Foreskin keratinocyte (primary cell): ENCODE measurements at places on chromosomes 2 and 18. TPM values are rescaled to one million over a fixed set of nuclear protein-coding genes. Genes with fewer than 3 reads are reported as not detected.

Gene HOXD3
- 0.32 and 1.2 TPM in 2 replicates for total RNA-seq

- DNase-seq: no peak
Measured at GRCh38 chr18:77949355-77949973, 699.8 kb downstream of the GALR1 start.

- DNase-seq: no peak
Measured at GRCh38 chr2:48695991-48696390, 59.5 kb downstream of the LHCGR start.

DNA sequence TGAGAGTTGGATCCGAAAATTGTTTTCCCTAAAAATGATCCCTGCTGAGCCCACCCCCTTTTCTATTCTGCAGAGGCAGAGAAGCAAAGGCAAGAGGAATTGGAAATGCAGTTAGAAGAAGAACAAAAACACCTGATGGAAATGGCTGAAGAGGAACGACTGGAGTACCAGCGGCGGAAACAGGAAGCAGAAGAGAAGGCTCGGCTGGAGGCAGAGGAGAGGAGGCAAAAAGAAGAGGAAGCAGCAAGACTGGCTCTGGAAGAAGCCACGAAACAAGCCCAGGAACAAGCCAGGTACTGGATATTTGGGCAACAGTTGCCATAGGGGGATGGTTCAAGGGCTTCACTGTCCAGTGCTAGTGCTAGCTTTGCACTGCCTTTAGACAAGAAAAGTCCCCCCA is 41.7 kb downstream of the SUMO1 start:
- DNase-seq: no peak

DNA sequence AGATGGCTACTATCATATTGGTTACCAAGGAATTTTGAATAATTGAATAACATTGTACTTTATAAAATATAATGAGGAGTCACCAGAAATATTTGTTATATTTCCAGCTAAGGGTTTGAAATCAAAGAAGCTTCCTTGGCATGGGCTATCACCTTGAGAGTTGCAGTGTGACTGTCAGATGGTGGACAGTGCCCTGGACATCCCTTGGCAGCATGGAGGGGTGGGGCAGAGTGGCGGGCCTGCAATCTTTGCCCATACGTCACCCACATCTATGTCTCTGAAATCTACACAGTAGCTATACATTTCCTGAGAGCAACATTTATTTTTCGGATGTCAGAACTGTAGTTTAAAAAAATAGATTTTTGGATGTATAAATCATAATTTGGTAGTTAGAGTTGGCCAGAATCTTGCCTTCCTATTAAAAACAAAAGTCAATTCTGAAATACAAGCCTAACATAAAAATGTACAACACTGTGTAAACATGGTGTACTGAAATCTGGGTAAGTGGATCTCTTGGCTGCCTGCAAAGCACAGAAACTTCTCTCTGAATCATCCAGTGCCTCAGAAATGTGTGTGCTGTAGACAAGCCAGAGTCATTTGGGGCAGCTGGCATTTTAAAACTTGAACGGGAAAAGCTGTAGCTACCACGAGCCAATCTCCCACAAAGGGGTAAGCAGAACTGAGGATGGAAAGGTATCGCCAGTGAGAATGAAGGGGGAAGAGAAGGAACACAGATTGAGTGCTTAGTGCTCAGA is 124.2 kb upstream of the ARHGAP28 start:
- no peak for DNase-seq
